ENCODE measurements at places on chromosomes 16 and 17. TPM values are rescaled to one million over a fixed set of nuclear protein-coding genes. Genes with fewer than 3 reads are reported as not detected.

GRCh38 chr16:73846356-73846755 is 450.3 kb upstream of the PSMD7 start:
- DNase-seq: peak; percentile 48

GRCh38 chr16:85269165-85269564 is 156.9 kb upstream of the CIBAR2 start:
- DNase-seq: peak; percentile 36

GRCh38 chr17:44376124-44376523 is 12.5 kb upstream of the FAM171A2 start:
- DNase-seq: no peak

The TMEM238L gene
- total RNA-seq: not detected

GRCh38 chr17:53655591-53655990 is 167.1 kb upstream of the KIF2B start:
- DNase-seq: no peak

DNA sequence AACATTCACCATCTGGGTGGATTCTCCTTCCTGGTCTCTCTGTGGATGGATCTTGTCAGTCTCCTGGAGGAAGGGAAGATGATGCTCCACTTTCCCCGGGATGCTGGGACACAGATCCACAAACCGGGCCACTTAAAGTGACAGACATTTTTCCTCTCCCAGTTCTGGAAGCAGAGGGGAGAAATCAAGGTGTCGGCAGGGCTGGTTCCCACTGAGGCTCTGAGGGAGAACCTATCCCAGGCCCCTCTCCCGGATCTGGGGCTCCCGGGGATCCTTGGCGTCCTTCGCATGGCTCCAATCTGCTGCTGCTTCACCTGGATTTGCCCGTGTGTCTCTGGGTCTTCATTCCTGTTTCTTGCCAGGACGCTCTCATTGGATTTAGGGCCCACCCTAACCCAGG is 263.1 kb upstream of the TNRC6C start:
- DNase-seq: no peak

The SCNN1B gene
- total RNA-seq: not detected

The TERB1 gene
- total RNA-seq: 0.53 TPM

GRCh38 chr16:83054283-83054682 is 427.5 kb downstream of the CDH13 start:
- DNase-seq: no peak

DNA sequence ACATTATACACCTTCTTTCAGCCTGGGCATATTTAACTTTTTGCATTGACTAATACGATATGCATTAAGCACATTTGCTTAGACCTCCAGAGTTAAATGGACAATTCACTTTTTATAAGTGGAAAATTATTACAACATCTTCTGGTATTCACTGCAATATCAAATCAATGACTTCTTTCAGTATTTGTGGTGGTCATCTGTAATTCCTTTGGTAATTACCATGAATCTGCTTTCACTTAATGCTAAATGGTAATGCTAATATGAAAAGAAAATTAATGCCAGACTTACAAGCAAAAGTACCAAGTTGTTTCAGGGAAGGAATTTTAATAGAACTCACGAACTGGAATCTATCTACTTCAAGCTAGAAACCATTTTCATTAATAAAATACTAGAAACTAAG is 6.4 kb downstream of the GPATCH8 start:
- no peak for DNase-seq

The PKMYT1 gene
- total RNA-seq: 8.3 TPM

GRCh38 chr17:8867361-8867981 is at the start of gene PIK3R6:
Gene PIK3R6 (minus strand): TSS chr17:8867674. CDS start chr17:8849794, 17,880 bp downstream.
- DNase-seq: no peak

DNA sequence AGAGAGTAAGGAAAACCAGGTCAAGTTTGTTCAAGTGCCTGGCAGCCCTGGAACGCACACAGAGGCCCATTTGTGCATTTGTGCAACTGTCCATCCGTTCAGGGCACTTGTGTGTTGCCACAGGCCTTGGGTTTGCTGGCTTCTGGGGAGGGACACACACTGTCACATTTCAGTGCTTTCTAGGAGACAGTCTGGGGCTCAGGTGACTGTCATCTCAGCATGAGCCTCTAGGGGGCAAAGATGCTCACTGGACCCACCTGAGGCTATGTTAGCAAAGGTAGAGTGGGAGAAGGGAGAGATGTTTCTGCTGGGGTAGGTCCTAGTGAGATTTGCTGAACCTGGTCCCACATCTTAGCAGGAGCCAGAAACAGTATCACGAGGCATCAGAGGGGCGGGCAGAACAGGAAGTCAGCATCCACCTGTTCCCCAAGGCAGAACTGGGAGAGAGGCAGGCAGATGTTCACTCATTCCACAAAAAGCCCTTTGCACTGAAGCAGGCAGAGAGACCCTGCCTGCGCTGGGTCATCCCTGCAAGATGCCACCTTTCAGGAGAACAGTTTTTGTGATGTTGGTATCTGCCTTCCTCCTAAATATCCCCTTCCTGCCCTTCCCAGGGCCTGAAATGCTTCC is 48.5 kb downstream of the RAI1 start:
- peak; percentile 68 for DNase-seq

DNA sequence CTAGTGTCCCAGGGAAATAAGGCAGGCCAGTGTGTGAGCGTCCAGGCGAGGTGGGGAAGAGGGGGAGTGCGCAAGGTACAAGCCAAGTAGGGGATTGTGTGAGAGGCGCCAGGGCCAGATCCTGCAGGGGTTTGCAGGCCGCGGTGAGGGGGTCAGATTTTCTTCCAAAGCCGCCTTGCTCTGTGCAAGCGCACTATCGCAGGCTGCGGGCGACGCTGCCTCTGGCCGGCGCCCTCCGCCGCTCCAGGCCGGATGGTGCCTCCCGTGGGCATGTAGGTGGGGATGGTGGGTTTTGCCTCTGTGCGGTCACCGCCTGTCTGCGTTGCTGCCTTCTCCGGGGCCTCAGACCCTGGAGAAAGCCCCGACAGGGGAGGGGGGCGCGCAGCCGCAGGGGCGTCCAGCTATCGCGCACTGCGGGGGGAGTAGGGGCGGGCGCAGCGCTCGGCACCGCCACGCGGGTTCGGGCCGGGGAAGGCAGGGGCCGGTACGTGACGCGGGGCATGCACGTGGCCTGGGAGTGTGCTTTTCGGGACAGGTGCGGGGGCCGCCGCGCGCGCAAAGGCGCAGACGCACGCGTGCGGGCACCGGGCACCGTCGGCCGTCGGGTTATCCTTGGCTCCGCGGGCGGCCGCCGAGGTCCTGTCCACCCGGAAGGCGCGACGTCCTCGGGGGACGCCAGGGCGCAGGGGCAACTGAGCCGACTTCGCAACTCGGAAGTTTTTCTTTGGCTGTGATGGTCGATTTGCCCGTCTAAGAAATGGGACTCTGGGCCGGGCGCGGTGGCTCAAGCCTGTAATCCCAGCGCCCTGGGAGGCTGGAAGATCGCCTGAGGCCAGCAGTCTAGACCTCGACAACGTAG is 1.1 kb upstream of the HAPSTR1 start:
- DNase-seq: peak; percentile 34

DNA sequence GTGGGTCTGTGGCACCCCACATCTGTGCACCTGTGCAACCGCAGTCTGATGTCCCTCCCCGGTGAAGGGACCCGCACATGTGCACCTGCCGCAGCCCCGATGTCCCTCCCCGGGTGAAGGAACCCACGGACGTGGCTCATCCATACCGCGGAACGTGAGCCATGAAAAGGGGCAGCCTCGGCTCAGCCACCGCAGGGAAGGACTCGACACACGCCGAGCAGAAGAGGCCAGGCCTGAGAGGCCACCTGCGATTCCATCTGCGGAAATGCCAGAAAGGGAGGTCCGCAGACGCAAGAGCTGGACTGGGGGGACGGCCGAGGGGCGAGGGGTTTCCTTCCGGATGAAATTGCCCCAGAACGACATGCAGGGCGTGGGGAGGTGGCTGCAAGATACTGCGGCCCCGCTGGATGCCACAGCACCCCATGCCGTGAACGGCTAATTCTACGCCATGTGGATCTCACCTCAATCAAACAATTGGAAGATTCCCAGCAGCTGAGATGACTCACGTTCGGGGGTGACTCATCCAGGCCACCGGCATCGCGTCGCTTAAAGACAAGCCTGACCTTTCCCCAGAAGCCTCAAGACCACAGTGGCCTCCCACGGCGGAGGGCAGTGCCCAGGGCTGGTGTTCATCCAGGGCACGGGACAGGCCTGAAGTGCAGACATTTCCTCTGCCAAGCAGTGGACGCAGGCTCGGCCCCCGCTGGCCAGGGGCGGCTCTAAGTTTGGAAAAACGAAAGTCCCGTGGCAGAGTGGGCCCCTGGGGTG is 21.0 kb downstream of the SOX8 start:
- DNase-seq: no peak

The PIGQ gene
- total RNA-seq: 66.7 TPM

DNA sequence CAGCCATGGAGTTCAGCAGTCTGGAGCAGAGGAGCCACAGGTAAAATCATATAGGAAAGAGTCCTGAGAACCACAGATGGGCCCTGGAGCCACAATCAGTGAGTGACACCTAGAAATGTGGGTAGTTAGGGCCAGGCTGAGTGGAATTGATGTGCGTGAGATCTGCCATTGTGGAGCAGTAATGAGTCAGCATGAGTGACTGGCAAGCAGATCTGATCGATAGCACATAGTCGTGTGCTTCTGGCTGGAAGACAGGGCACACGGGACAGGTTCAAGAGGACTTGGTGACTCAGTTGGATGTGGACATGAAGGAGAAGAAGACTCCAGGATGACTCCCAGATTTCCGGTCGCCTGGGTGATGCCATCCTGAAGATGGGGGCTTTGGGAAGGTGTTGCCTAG is 12.3 kb downstream of the ADORA2B start:
- DNase-seq: no peak

The HOXB8 gene
- total RNA-seq: not detected

The B4GALNT2 gene
- total RNA-seq: not detected

GRCh38 chr17:82205720-82206508 is 6.7 kb downstream of the CCDC57 start:
- DNase-seq: peak; percentile 80

DNA sequence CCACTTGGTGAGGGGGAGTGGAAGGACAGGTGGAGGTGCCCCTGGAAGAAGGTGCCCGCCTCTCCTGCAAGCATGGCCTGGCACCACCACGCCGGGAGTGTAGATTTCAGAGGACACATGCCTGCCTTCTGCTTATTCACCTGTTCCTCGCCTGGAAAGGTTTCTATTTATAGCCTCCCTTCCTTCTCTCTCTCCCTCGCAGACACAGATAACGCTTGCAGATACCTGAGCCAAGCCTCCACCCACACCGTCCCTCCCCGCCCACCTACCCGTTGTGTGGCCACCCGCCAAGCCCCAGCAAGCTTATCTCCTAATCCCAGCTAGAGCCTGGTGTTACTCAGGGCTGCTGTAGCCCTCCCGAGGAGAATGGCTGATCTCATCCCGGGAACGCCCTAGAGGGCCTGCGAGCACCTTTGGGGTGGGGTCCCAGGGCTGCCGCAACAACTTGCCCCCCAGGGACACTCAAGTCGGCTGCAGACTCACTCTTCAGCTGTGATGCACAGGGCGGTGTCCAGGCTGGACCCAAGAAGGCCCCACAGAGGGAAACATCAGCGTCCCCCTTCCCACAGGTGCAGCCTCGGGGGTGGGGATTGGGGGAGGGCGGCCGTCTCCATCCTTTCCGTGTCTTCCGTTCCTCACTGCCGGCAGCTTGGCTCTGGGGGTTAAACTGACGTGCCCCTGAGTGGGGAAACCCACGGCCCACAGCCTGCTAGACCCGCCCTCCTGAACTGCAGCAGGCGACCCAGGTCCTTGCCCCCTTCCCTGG is 1.9 kb upstream of the SNAI3 start:
- DNase-seq: no peak

The KRT27 gene
- total RNA-seq: not detected

DNA sequence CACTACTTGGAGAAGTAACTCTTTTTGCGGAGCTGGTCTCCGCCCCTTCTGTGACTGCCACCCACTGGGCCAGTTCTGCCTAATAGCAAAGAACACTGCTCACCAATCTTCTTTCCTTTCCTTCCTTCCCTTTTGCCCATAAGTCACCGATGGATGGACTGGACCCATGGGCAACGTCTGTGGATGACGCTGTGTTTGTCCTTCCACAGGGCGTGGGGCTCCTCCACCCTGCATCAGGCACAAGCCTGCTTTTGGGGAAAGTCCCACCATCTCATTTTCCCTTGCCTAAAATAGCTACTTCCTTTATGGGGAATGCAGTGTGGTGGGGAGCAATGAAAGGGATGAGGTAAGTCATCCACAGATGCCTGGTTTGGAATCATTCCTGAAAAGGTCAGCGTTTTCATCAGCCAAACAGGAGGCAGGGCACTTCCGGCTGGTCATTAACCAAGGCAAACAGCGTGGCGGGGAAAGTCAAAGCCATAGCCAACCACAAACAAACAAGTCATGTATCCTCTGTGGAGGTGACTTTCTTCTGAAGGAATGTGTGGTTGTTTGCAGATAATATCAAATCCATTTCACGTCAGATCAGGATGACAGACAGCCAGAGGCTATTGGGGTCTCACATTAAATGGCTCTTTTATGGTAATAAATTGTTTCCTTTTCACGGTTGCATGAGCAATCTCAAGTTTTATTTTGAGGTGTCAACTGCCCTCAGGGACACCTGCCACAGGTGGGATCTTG is 30.7 kb upstream of the MED9 start:
- no peak for DNase-seq

DNA sequence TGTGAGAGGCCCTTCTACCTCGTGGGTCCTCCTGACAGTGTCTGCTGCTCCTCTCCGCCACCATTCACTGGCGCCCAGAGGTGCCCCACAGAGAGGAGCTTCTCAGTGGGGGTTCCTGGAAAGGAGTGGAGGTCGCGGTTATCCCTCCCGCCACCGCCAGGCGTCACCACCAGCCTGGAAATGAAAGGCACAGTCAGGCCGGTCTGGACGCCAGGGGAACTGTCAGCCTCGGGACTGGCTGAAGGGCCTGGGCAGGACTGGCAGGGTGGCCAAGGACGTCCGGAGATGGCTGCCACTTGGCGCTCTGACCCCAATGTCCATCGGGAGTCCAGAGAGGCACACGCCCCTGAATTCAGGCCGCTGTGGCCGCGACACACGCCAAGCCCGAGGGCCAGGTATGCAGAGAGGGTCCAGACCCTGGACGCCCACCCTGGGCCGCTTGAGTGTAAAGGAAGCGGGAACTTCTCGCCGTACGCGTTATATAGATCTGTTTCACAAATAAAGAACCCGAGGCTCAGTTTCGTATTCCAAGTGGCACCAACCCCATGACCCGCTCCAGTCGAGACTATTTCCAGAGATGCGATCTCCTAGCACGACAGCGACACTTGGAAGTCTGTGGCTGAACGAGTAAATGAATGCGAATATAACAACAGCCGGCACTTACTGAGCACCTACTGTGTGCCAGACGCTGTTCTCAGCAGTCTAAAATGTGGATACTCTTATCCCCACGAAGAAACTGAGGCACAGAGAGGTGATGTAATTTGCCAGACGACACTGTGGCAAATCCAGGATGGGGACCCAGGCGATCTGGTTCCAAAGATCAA is 7.6 kb upstream of the NXPH3 start:
- peak; percentile 89 for DNase-seq

GRCh38 chr16:14110728-14111251 is 39.7 kb downstream of the MRTFB start:
- no peak for DNase-seq

The SMTNL2 gene
- 1.1 TPM for total RNA-seq

- DNase-seq: no peak
Measured at GRCh38 chr17:59287452-59287851, 44.0 kb upstream of the YPEL2 start.

GRCh38 chr17:17387498-17388362 is 84.6 kb downstream of the NT5M start:
- DNase-seq: no peak

GRCh38 chr17:4433515-4434031 is at the start of gene SPNS3:
Gene SPNS3 (plus strand): TSS chr17:4433940. CDS start chr17:4433968, 28 bp downstream.
- no peak for DNase-seq

Data from dorsolateral prefrontal cortex (tissue), 122 donors.